Left lung (tissue), 14 donors: ENCODE measurements at places on chromosomes 6 and 20. TPM values are rescaled to one million over a fixed set of nuclear protein-coding genes. Genes with fewer than 3 reads are reported as not detected.

- no peak for DNase-seq
Measured at GRCh38 chr20:61347443-61347842, 95.4 kb downstream of the CDH4 start.

- DNase-seq = no peak
Measured at GRCh38 chr6:47407300-47408281, 70.0 kb upstream of the CD2AP start.

GRCh38 chr6:10269814-10270472 lies 144.9 kb downstream of the TFAP2A start:
- DNase-seq = no peak

DNA sequence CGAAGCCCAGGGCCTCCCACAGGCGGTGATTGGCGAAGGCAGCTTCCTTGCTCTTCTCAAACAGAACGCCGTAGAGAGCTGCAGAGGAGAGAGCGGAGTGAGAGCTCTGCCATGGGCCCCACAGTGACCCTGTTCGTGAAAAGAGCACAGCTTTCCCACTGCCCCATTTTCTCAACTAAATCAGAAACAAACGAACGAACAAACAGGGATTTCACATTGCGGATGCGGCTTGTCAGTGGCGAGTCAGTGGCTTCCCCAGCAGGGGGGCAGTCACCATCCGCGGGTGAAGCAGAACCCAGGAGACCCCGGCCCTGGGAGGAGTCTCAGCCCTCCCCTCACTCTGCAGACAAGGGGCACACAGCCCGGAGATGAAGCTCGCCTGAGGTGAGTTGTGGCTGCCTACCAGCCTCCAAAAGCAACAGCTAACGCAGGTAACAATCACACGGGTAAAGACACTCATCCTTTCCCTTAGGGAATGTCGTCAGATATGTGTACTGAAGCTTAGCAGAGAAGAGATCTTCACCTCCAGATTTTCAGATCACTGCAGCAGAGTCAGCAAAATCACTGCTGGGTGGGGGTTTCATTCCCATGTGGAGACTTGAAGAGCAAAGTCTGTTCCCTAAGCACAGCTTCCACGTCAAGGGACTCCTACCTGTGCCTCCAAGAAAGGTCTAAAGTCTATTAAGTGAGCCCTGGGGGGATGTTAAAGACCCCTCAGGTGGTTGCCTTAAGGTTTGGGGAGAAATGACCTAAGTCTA lies 51.2 kb upstream of the GPR31 start:
- DNase-seq = no peak

DNA sequence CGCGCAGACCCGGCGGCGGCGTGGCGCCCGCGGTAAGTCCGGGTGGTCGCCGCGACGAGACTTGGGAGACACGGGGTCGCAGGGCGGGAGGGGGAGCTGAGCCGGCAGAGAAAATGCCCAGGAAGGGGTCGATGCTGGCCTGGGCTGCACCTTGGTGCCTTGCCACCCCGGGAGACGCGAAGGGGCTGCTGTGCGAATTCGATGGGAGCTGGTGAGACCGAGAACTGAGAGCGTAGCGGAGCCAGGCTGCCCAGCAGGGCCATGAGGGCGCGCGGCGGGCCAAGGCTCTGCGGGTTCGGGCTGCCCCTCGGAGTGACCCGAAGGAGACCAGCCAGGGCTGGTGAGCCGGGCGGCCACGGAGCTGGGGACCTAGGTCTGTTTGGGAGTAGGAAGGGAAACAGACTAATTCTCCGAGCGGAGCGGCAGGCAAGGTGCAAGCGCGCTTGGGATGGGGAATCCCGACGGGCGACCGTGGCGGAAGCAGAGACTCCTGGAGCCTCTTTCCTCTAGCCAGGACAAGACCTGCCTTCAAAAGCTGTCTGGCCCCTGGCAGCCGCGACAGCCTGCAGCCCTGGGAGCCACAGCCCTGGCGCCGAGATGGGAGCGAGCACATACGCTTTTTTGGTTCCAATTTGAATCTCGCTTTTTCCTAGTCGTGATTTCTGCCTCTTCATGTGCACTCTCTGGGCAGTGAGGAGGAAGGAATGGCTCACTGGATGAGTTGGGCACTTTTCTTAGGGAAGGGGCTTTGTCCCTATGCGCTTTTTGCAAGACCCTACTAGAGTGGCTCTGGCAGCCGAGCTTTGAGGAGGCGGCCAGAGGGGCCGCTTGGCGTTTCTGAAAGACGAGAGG lies 691 bp downstream of the SYNDIG1 start:
- DNase-seq = peak; percentile 79

GRCh38 chr6:127484212-127484863 lies 25.1 kb upstream of the KIAA0408 start:
- DNase-seq = no peak

DNA sequence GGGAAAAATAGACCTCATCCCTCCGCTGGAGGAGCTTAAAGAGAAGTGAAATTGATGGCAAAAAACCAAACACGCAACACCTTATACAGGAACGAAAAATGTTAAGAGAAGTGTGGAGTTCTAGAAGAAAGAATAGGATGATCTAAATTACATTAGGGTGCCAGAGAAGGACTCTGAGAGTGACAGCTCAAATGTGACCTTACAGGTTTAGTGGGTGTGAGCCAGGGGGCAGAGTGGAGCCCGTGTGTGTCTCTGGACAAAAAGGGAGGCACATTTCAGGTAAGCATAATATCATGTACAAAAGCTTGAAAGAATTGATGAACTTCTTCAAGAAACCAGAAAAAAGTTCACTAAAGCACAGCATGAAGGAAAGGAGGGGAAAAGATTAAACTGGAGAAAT lies 20.8 kb downstream of the HLA-DRA start:
- DNase-seq = no peak

DNA sequence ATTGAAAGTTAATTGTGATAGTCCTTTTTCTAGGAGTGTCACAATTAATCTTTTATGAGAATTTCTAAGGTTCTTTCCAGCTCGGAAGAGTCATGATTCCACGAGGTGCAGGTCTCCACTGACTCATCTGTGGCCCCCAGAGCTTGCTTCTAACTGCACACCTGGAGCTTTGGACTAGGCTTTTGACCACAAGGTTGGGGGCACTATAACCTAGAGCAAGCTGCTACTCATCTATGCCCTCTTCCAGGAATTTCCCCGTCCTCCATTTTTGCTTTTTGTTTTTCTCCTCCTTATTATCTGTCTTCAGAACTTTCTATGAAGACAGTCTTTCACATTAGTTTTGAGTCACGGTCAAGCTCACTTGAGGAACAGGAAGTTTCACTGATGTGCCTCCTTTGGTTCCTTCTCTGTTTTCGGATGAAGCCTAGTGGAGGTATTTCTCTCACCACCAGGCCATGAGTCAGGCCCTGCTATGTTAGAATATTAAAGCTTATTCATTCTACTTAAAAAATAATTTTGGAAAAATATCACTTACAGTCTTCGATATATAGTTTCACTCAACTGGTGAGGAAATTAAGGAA lies 119.2 kb upstream of the INSM1 start:
- DNase-seq = no peak

DNA sequence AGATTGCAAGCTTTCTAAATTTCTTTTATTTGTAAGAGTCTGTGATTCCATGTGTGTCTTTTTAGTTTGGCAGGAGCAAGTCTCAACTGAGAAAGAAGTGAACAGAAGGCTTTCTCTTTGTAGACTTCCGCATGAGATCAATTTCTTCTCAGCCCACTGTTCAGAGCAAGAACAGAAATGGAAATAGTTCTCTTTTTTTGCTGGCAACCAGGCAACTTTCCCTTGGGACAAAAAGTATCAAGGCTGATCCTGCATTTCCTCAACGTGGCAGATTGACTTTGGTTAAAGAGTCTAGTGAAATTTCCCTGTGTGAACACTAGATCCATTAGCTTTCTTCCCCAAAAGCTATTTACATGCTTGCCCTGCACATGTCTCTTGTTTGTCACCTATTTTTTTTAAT lies 46.8 kb upstream of the JAG1 start:
- no peak for DNase-seq

GRCh38 chr6:108164543-108164814 lies 1.3 kb upstream of the NR2E1 start:
- no peak for DNase-seq

GRCh38 chr6:19454001-19454720 lies 383.0 kb upstream of the ID4 start:
- no peak for DNase-seq

DNA sequence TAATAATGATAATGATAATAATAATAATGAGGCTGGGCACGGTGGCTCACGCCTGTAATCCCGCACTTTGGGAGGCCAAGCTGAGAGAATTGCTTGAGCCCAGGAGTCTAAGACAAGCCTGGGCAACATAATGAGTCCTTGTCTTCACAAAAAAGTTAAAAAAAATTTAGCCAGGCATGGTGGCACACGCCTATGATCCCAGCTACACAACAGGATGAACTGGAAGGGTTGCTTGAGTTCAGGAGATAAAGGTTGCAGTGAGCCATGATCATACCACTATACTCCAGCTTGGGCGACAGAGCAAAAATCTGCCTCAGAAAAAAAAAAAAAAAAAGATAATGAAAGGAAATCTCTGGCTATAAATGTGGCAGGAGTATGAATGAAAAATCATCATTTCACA lies 213.4 kb downstream of the HIVEP2 start:
- no peak for DNase-seq

GRCh38 chr20:58340853-58341252 lies 31.3 kb downstream of the RAB22A start:
- DNase-seq = no peak

- DNase-seq = no peak
Measured at GRCh38 chr20:301886-302848, 4.8 kb downstream of the ZCCHC3 start.

The RCAN2 gene
- polyA plus RNA-seq = 2.5 TPM

The AVP gene
- polyA plus RNA-seq = not detected

The PRL gene
- not detected for polyA plus RNA-seq

The RIN2 gene
- 36.7 TPM for polyA plus RNA-seq

The SLC4A11 gene
- polyA plus RNA-seq = 1.4 TPM
